Tracheal epithelial cell (primary cell): ENCODE measurements at places on chromosomes 3 and 15. TPM values are rescaled to one million over a fixed set of nuclear protein-coding genes. Genes with fewer than 3 reads are reported as not detected.

ISLR2 gene
- total RNA-seq: not detected in 2 replicates

SLC22A13 gene
- total RNA-seq: 0.24 and 0.64 TPM in 2 replicates

HYKK gene
- total RNA-seq: 0.96 and 6.2 TPM in 2 replicates

CRBN gene
- total RNA-seq: 66.3 and 68.7 TPM in 2 replicates

ITGA11 gene
- not detected in 2 replicates for total RNA-seq

EFCAB12 gene
- total RNA-seq: under 0.01 TPM in 1 of 2 replicates, not detected in the other
